ENCODE measurements at places on chromosomes 4 and X. TPM values are rescaled to one million over a fixed set of nuclear protein-coding genes. Genes with fewer than 3 reads are reported as not detected.

- DNase-seq, result no peak
Observed at GRCh38 chr4:109432203-109432602, 1.4 kb upstream of the SEC24B start.

DNA sequence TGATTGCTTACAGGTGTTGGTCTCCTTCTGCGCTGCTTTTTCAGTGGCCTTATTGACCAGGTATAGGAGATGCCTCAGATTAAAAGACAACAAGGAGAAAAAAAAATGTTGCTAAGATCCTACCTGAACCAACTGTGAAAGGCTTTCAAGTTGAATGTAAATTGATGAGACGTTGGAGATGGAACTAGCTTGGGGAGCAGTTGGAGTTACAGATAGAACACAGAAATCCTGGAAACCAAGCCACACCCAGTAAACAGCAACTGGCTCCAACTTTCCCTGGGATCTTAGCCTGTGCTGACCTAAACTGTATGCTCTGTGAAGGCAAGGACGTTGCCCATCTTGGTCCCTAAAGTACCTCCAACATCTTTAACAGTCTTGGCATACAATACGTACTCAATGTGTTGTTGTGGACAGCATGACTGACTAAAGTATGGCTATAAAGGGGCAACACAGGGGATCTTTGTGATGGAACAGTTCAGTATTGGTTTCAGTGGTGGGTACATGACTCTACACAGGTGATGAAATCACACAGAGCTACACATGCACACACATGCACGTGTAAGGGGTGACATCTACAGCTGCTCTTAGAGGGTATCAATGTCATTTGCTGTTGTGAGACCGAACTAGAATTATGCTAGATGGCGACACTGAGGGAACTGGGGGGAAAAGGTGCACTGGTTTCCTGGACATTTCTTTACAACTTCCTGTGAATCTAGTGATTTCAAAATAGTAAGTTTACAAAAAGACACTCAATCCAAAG, 22.3 kb downstream of the GAB3 start:
- no peak for DNase-seq

DNA sequence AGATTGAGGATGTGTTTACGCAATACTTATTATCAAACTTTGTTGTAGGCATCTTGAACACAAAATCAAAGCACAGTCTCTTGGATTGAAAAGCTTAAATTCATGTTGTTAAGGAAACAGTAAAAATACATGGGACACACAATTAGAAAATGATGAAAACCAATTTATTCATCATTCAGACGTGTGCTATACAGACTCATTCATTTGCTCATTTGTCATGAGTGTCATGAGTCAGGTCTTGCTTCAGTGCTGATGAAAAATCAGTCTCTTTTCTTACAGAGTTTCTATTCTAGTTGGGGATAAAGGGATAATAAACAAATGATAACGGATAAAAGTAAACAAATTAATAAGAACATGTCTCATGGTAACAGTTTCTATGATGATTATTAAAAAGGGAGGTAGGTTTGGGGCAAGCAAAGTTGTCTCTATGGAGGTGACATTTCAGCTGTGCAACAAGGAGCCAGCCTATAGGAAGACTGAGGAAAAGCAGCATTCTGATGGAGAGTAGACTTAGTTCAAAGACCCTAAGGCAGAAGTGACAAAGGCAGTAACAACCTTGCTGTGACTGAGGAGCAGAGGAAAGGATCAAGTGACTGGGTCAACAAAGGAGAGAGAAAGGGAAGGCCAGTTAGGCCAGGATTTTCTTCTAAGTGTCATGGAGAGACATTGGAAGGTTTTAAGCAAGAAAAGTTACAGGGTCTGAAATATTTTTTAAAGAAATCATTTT, 224.0 kb upstream of the HHIP start:
- no peak for DNase-seq

GRCh38 chrX:46376246-46376885, 168.9 kb downstream of the ZNF674 start:
- peak; percentile 3 for DNase-seq

GRCh38 chr4:73540826-73541225, 59.3 kb downstream of the AFM start:
- no peak for DNase-seq

- no peak for DNase-seq
Observed at GRCh38 chr4:64780664-64781063, 371.4 kb upstream of the TECRL start.

Gene IL2
- total RNA-seq, result not detected

Gene VCX3A
- not detected for total RNA-seq

All from MG63 (cell line).